Progenitor cell of endocrine pancreas (in vitro differentiated cells): ENCODE measurements at places on chromosomes 7 and 10. TPM values are rescaled to one million over a fixed set of nuclear protein-coding genes. Genes with fewer than 3 reads are reported as not detected.
A peak's percentile ranks its signal among the peaks of the same experiment; 100 is the strongest.

CYP3A7 gene
- total RNA-seq = not detected in 2 replicates

DNA sequence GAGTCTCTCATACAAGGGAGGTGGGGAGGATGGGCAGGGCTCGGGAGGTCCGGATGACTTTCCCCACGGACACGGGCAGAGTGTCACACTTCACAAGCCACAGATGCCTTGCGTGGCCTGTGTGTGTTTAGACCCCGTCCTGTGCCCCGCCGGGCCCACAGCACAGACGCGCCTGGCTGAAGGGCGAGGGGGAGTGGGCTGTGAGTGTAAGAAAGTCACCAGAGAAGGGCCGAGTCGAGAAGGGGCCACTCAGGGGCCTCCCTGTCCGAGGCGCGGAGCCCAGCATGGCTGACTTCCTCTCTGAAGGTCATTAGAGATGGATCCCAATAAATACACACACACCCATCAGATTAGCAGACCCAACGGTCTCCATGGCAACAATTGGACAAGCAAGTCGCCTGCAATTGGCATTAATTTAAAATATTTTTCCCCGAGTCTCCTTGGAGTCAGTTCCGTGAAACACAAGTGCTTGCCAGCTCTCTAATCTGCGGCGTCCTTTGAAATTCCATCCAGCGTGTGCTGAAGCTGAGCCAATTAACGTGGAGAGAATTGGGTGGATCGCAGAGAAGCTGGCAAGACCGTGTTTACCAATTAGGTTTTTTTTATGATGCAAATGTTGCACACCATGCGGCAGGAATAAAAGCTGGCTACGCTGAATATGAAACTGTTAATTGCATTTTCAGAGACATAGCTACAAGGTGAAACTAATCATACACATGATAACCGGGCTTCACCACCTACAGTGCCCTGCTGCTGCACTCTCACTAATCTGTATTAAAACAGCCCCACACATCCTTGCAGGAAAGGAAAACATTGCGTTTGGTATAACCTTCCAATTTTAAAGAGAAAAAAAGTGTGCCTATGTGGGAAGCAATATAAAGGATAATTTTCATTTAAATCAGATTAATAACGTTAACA, 571.2 kb downstream of the PTPRN2 start:
- no peak overlapping the region for H3K4me3 ChIP-seq
- H3K27ac ChIP-seq = no peak overlapping the region
- DNase-seq = no peak
- H3K36me3 ChIP-seq = no peaks in the 10 kb centered on the region
- peaks cover 9% of the 10 kb centered on the region for H3K27me3 ChIP-seq
- H3K4me1 ChIP-seq = peaks cover 9% of the 10 kb centered on the region

ABI1 gene
- 48.2 and 50.5 TPM in 2 replicates for total RNA-seq

- H3K36me3 ChIP-seq = peaks cover 1% of the 10 kb centered on the region
- DNase-seq = no peak
- no peaks in the 10 kb centered on the region for H3K27me3 ChIP-seq
- H3K4me3 ChIP-seq = no peak overlapping the region
- H3K4me1 ChIP-seq = peaks cover 23% of the 10 kb centered on the region
- H3K27ac ChIP-seq = peak overlapping the region; percentile 34
Measured at GRCh38 chr7:78039790-78040776, 241.5 kb downstream of the PHTF2 start.

DNA sequence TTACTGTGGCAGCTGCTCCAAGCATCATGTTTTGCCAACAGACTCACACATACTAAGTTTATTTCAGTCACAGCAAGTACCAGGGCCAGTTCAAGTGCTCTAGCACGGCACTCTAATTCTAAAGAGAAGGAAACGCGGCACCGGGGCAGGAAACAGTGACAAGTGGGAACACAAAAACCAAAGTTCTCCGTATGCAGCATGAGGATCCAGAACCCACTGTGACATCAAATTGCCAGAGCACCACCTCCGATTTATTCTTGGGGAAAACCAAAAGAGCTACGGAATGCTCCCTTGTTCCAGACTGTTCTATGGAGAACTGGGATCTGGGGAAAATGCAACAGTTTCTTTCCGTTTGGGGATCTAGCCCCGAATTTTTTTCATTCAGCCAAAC, 448 bp upstream of the PTER start:
- no peak for DNase-seq
- H3K4me3 ChIP-seq = peak overlapping the region; percentile 80
- peaks cover 9% of the 10 kb centered on the region for H3K27me3 ChIP-seq
- peaks cover 21% of the 10 kb centered on the region for H3K4me1 ChIP-seq
- peak overlapping the region; percentile 78 for H3K27ac ChIP-seq

DNA sequence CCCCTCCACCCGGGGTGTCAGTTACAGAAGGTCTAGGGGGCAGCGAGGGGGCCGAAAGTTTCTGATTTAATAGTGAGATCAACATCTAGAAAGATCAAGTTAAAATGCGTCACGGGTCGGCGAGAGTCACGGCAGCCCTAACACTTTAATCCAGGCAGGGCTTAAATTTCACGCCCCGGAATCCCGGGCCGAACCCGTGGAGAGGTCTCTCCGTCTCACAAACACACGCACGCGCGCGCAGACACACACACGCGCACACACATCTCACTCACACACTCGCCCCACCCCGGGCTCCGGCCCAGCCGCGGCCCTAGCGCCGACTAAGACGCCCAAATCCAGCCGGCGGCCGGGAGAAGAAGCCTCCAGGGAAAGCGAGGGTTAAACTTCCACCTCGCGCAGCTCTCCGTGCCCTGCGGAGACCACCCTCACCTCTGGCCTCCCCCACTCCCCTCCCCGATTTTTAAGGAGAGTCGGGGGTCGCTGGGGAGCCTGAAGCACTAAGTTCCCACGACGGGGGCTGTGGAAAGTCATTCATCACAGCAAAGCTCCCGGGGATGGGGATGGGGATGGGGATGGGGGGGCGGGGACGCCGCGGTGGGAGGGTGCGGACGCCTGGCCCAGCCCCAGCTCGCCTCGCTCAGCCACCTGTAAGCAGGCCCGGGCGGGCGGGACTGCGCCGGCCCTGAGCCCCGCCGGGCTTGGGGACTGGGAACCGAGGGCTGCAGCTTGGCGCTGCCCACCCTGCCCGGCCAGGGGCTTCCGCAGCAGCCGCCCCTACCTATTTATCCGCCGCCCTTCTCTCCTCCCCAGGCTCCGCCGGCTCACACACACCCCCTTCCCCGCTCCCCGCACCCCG, 1.6 kb downstream of the PDGFA start:
- peaks cover 3% of the 10 kb centered on the region for H3K36me3 ChIP-seq
- H3K4me1 ChIP-seq = peaks cover 17% of the 10 kb centered on the region
- H3K4me3 ChIP-seq = peak overlapping the region; percentile 92
- peaks cover 5% of the 10 kb centered on the region for H3K27me3 ChIP-seq
- H3K27ac ChIP-seq = peak overlapping the region; percentile 92
- no peak for DNase-seq

- H3K4me3 ChIP-seq = peak overlapping the region; percentile 100
- H3K4me1 ChIP-seq = peaks cover 7% of the 10 kb centered on the region
- H3K36me3 ChIP-seq = peaks cover 9% of the 10 kb centered on the region
- H3K27me3 ChIP-seq = no peaks in the 10 kb centered on the region
Measured at GRCh38 chr10:99731306-99732032, 458 bp downstream of the COX15 start.

GRCh38 chr10:62025901-62026879, 124.7 kb downstream of the ARID5B start:
- peaks cover 2% of the 10 kb centered on the region for H3K36me3 ChIP-seq
- no peak overlapping the region for H3K27ac ChIP-seq
- H3K27me3 ChIP-seq = no peaks in the 10 kb centered on the region

HMX3 gene
- total RNA-seq = not detected in 2 replicates

GRCh38 chr7:115721293-115722217, 309.0 kb downstream of the TFEC start:
- no peak overlapping the region for H3K27ac ChIP-seq
- peaks cover 2% of the 10 kb centered on the region for H3K4me1 ChIP-seq
- H3K4me3 ChIP-seq = no peak overlapping the region

DNA sequence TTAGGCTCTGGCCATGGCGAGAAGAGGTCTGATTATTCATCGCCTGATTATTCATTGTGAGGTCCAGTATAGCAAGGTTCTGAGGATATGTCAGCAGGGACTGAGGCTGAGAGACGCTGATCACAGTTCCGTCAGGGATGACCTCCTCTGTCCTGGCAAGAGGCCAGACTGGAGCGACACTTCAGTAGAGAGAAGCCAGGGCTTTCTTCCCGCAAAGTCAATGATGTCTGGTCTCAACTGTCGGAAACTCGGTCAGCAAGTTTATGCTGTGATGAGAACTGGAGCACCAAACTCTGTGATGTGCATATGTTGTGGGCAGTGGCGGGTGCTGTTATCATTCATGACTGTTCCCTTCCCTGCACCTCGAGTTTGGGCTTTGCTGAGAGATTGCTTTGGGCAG, 29.0 kb upstream of the GNA12 start:
- H3K27me3 ChIP-seq = no peaks in the 10 kb centered on the region
- no peak overlapping the region for H3K27ac ChIP-seq
- peaks cover 4% of the 10 kb centered on the region for H3K4me1 ChIP-seq
- no peak for DNase-seq

NKX2-3 gene
- total RNA-seq = not detected in 2 replicates

RHOBTB1 gene
- 21.7 and 23.8 TPM in 2 replicates for total RNA-seq

DNA sequence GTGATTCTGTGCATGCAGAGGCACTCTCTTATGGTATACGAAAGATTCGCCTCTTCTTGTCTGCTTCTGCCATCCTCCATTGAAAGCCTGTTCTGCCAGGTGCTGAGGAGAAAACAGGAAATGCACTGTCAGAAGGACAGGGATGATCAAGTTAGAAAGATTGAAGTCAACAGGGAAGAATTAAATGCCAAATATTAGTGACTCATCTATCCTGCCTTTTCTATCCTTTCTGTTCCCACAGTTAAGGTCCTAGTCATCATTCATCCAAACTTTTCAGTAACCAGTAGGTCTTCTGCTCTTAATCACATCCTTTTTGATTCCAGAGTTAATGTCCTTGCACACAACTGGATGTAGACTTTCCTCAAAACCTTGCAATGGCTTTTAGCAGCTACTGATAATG, 4.8 kb upstream of the ZNF783 start:
- H3K4me1 ChIP-seq = no peaks in the 10 kb centered on the region
- H3K27ac ChIP-seq = no peak overlapping the region
- DNase-seq = no peak
- no peak overlapping the region for H3K4me3 ChIP-seq
- no peaks in the 10 kb centered on the region for H3K27me3 ChIP-seq

ITGA8 gene
- 0.36 TPM in 1 of 2 replicates, not detected in the other for total RNA-seq

CDNF gene
- 1.3 and 2.3 TPM in 2 replicates for total RNA-seq

- H3K4me1 ChIP-seq = no peaks in the 10 kb centered on the region
- DNase-seq = no peak
- H3K27ac ChIP-seq = peak overlapping the region; percentile 88
Measured at GRCh38 chr7:149489391-149490024, 8.1 kb downstream of the ZNF746 start.

GRCh38 chr7:116422683-116423082, 76.9 kb upstream of the CAV2 start:
- H3K27me3 ChIP-seq = no peaks in the 10 kb centered on the region
- H3K4me1 ChIP-seq = peaks cover 18% of the 10 kb centered on the region
- H3K4me3 ChIP-seq = no peak overlapping the region
- no peaks in the 10 kb centered on the region for H3K36me3 ChIP-seq
- no peak for DNase-seq
- H3K27ac ChIP-seq = no peak overlapping the region

DNA sequence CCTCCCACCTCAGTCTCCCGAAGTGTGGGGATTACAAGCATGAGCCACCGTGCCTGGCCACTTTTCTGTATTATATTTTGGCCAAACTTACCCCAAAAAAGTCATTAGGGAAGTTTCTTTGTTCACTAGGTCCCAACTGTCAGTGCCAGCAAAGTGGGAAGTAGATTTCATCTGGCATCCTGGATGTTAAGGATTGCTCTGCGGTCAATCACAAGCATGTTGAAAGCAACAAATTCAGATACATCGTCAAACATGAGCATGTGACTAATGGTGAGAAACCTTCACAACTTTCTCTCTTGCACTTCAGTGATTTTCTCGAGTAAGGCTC, 14.3 kb upstream of the LRRC17 start:
- no peaks in the 10 kb centered on the region for H3K36me3 ChIP-seq
- H3K4me1 ChIP-seq = no peaks in the 10 kb centered on the region
- no peak for DNase-seq
- no peaks in the 10 kb centered on the region for H3K27me3 ChIP-seq
- no peak overlapping the region for H3K27ac ChIP-seq

RBM20 gene
- total RNA-seq = 1.5 and 2.7 TPM in 2 replicates

ZNF853 gene
- total RNA-seq = 13.7 and 14.3 TPM in 2 replicates

- no peaks in the 10 kb centered on the region for H3K27me3 ChIP-seq
- no peaks in the 10 kb centered on the region for H3K4me1 ChIP-seq
- no peak for DNase-seq
- no peaks in the 10 kb centered on the region for H3K36me3 ChIP-seq
Measured at GRCh38 chr7:14570750-14571607, 331.6 kb downstream of the DGKB start.

GRCh38 chr10:126204320-126204719, 184.0 kb downstream of the ADAM12 start:
- no peaks in the 10 kb centered on the region for H3K4me1 ChIP-seq
- no peak overlapping the region for H3K27ac ChIP-seq
- H3K4me3 ChIP-seq = no peak overlapping the region
- peaks cover 19% of the 10 kb centered on the region for H3K27me3 ChIP-seq

DKK1 gene
- 2.5 and 4.7 TPM in 2 replicates for total RNA-seq

- DNase-seq = no peak
- peaks cover 3% of the 10 kb centered on the region for H3K27me3 ChIP-seq
- no peak overlapping the region for H3K4me3 ChIP-seq
- no peak overlapping the region for H3K27ac ChIP-seq
- peaks cover 38% of the 10 kb centered on the region for H3K4me1 ChIP-seq
Measured at GRCh38 chr7:29478687-29479240, 84.9 kb upstream of the PRR15 start.

DNA sequence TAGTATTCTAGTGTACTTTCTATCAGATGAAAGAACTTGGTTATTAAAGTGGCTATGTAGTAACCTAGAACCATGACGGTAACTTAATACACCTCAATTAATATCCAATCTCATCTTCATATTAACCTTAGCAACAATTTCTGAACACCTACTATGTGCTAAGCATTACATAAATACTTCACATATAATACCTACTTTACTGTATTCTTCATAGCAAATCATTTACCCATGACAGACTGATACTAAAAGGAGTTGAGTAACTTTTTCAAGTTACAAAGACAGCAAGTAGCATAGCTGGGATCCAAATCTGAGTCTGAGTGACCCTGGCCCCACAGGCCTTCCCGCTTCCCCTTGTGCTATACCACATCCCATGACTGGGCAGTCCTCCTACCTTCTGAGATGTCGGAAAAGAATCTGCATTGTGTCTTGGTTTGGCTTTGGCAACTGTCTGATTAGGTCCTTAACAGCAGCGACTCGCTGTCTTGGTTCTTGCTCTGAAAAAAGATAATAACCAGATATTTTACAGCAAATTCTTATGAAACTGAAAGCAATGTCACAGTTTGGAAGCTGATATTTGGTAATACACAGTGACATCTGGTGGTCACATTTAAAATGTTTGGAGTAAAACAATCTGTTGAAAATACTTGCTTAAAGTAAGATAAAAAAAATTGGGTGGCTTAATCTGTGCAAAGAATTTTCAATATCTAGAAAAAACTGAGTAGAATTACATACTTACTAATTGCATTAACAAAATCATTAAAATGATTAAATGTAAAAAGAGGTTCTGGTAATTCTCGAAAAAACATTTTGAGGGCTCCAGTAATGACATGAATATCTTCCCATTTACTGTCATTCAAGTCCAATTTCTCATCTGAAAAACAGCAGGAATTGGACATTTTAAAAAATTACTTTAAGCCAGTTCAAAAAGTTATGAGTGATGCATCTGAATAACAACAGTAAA, 120.1 kb downstream of the ARHGAP12 start:
- H3K4me1 ChIP-seq = no peaks in the 10 kb centered on the region
- DNase-seq = no peak
- H3K27me3 ChIP-seq = no peaks in the 10 kb centered on the region
- H3K27ac ChIP-seq = no peak overlapping the region

- DNase-seq = no peak
- H3K27ac ChIP-seq = no peak overlapping the region
- H3K4me3 ChIP-seq = no peak overlapping the region
Measured at GRCh38 chr10:130080461-130080814, 30.2 kb downstream of the C10orf143 start.
